ENCODE measurements at places on chromosomes 7 and 10. TPM values are rescaled to one million over a fixed set of nuclear protein-coding genes. Genes with fewer than 3 reads are reported as not detected.

- no peak for DNase-seq
Measured at GRCh38 chr10:33314811-33315561, 19.5 kb downstream of the NRP1 start.

The CYP2C19 gene
- total RNA-seq, result not detected

- no peak for DNase-seq
Measured at GRCh38 chr10:24834869-24835268, 111.2 kb upstream of the ARHGAP21 start.

The BNIP3 gene
- 50.8 TPM for total RNA-seq

The CHN2 gene
- total RNA-seq, result 8.0 TPM

The DYNC1I1 gene
- 4.4 TPM for total RNA-seq

DNA sequence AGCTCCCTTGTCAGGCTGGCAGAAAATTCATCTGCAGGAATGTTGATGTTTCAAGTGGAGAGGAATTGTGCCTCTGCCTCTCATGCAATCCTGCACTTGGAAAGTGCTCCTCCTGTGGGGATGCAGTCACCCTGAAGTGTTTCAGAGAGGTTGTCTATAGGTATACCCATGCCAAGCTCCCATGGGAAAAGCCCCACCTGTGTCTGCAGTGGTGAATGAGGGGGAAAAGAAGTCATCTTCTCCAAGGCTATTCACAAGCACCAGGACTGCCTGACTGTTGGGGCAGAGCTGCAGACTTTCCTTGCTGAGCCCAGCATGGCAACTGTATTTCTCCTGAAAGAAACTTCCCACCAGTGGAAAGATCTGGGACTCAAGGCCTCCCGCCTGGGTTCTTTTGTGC, 35.5 kb downstream of the GPR22 start:
- no peak for DNase-seq

The ANKRD1 gene
- total RNA-seq, result 5.2 TPM

- DNase-seq, result no peak
Measured at GRCh38 chr10:5043716-5044115, 40.1 kb upstream of the AKR1C2 start.

The IKZF1 gene
- 1.7 TPM for total RNA-seq

- no peak for DNase-seq
Measured at GRCh38 chr7:130825819-130826218, 91.8 kb upstream of the KLF14 start.

GRCh38 chr7:18796216-18796615, 300.7 kb downstream of the HDAC9 start:
- DNase-seq, result no peak

- no peak for DNase-seq
Measured at GRCh38 chr10:69437321-69438259, 13.7 kb upstream of the TSPAN15 start.

DNA sequence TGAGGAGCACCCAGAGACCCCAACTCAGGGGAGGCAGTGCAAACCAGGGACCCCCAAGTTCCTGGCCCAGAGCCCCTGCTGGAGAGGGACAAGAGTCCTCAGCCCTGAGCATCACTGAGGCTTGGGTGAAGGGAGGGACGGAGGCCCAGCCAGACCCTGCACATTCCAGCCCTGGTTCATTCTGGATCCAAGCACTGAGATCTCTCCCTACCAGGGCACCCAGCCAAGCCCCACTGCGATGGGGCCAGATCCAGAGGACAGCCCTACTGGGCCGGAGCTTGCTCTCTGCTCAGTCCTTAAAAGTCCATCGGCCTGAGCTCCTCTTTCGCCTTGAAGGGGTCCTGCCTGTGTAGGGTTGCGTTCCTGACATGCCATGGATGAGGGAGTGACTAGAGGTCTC, 40.5 kb upstream of the RABGEF1 start:
- no peak for DNase-seq

DNA sequence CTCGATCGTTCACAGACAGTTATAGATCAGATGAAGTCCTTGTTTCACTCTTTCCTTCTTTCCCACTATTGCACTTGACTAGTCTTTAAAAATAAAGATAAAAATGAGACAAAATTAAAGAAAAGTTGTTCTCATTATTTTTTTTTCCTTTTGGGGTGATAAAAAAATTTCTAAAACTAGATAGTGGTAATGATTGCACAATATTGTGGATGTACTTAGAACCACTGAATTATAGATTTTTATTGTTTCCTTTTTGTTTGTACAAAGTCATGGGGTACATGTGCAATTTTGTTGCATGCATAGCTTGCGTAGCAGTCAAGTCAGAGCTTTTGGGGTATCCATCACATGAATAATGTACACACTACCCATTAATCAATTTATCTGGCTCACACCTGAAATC, 97.3 kb downstream of the PHTF2 start:
- no peak for DNase-seq

GRCh38 chr10:63712717-63713115, 191.5 kb downstream of the REEP3 start:
- no peak for DNase-seq

DNA sequence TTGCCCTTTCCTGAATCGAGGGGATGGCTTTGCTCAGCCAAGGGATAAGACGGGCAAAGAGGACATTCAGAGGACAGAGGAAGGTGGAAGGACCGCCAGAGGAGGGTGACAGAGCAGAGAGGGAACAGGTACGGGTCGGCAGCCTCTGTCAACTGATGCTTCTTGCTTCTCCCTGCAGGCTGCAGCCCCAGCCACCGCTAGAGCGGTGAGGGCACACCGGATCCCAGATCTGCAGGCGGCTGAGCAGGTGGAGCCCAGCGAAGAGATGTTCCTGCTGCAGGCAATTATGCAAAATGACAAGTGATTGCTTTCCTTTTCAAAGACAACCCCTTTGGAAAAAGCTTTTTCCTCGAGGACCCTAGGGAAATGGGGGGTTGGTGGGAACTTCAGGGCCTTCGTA, 181.9 kb upstream of the ANKRD30A start:
- DNase-seq, result no peak

GRCh38 chr10:2301227-2301626, 563.9 kb upstream of the ADARB2 start:
- DNase-seq, result no peak

GRCh38 chr7:73363225-73364005, 35.5 kb downstream of the FKBP6 start:
- DNase-seq, result no peak

DNA sequence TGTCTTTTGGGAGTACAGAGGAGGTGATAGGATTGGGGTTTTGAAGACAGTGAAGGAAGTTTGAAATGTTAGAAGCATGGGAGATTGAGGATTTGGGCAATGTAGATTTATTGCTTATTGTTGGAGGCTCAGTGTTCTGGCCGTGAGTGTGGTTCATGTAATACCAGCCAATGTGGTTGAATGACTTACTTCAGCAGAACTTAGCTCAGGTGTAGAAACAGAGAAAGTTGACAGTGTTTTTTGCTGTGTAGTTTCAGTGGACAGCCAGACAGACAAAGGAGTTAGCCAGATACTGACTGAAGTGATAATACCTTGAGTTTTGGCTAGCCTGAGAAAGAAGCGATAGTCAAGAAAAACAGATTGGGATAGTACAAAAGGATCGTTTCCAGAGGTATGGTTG, 88.5 kb downstream of the AHCYL2 start:
- DNase-seq, result no peak

- no peak for DNase-seq
Measured at GRCh38 chr10:28664369-28664740, 13.0 kb upstream of the BAMBI start.

The RBM20 gene
- 23.3 TPM for total RNA-seq

GRCh38 chr7:24854866-24855265, 97.6 kb upstream of the GSDME start:
- no peak for DNase-seq

- no peak for DNase-seq
Measured at GRCh38 chr10:6036861-6037321, 25.3 kb downstream of the IL2RA start.

- DNase-seq, result no peak
Measured at GRCh38 chr7:51313738-51314425, 2.7 kb downstream of the COBL start.

DNA sequence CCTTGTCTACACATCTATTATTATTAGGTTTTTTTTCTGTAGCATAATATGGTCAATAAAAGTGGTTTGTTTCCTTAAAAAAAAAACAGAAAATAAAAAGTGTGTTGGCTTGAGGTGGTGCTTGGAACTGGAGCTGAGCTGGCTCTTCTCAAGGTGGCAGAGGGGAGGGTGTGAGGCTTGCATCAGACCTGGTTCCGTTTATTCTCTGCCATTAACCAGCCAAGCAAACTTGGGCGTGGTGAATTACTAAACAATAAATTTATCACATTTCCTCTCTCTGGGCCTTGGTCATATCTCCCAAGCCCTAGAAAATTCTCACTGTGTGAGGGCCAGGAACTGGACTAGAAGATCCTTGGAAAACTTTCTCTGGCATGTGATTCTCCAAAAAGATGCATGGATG, 427.5 kb upstream of the MKI67 start:
- DNase-seq, result no peak

The KCNH2 gene
- total RNA-seq, result 11.2 TPM

The WDFY4 gene
- total RNA-seq, result 2.6 TPM

The ZNF117 gene
- 42.3 TPM for total RNA-seq

The TMEM176A gene
- total RNA-seq, result 3.6 TPM

GRCh38 chr10:60101821-60102220, 195.5 kb upstream of the CCDC6 start:
- DNase-seq, result no peak

The SFTPA1 gene
- total RNA-seq, result not detected

The ELOVL3 gene
- 0.27 TPM for total RNA-seq

The DRGX gene
- total RNA-seq, result not detected

GRCh38 chr7:44665531-44666213, 59.2 kb downstream of the OGDH start:
- no peak for DNase-seq

The AMZ1 gene
- total RNA-seq, result 0.13 TPM

The FIGNL1 gene
- total RNA-seq, result 25.4 TPM

The TMEM196 gene
- total RNA-seq, result not detected

The MMD2 gene
- total RNA-seq, result not detected

The FAM24B gene
- not detected for total RNA-seq

- no peak for DNase-seq
Measured at GRCh38 chr10:45096001-45096400, 95.3 kb downstream of the ZNF22 start.

DNA sequence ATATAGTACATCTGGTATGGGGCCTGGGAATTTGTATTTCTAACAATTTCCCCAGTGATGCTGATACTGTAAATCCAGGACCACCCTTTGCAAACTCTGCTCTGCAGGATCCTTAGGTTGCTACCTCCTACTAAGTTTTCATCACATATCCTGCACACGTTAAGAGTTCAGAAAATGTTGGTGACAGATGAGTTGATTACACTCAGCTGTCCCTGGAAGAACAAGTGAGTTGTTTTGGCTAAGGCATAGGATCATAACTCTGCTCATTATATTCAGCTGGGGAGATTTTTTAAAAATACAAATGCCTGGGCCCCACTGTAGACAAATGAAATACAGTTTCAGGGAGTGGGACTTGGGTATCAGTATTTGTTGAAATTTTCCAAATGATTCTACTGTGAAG, 274.6 kb upstream of the HABP2 start:
- DNase-seq, result no peak

The TNRC18 gene
- 166 TPM for total RNA-seq

DNA sequence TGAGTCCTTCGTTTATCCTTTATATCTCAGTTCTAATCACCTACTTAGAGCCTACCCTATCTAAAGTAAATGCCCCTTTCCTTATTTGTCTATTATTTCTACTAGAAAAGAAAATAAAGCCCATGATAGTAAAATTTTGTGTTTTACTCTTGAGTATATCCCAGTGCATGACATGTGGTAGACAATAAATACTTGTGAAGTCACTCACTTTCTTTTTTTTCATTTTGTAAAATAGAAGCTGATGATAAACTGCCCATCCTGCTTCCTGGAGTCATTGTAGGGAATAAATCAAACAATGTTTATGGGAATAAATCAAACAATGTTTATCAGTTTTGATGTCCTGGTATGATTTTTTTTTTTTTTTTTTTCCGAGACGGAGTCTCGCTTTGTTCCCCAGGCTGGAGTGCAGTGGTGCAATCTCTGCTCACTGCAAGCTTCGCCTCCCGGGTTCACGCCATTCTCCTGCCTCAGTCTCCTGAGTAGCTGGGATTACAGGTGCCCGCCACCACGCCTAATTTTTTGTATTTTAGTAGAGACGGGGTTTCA, 36.1 kb downstream of the BTRC start:
- no peak for DNase-seq

DNA sequence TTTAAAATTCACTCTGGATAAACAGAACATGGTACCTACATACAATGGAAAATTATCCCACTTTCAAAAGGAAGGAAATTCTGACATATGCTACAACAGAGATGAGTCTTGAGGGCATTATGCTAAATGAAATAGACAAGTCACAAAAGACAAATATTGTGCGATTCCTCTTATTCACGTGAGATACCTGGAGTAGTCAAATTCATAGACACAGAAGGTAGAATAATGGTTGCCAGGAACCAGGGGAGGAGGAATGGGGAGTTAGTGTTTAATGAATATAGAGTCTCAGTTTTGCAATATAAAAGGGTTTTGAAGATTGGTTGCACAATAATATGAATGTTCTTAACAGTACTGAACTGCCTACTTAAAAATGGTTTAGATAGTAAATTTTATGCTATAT, 69.8 kb upstream of the WAC start:
- DNase-seq, result no peak

The OR2AE1 gene
- total RNA-seq, result 0.20 TPM
